Foreskin keratinocyte (primary cell): ENCODE measurements at places on chromosomes 1 and 21. TPM values are rescaled to one million over a fixed set of nuclear protein-coding genes. Genes with fewer than 3 reads are reported as not detected.

DNA sequence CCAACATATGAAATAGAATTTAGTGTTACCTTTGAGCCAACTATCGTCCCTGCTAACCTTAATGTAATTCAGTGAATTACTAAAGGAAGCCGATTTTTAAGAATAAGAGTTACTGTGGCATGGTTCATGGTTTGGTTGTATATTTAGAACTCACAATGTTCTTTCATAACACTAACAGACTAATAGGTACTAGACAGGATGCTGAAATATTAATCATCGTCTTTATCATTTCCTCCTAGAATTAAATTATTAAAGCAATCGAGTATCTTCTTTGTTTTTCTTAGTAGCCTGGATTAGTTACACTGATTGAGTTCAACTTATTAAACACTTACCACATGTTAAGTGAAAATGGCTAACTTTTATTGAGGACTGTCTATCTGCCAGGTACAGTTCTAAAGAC is 47.7 kb downstream of the TARBP1 start:
- DNase-seq, result no peak

Gene CLCA4
- total RNA-seq, result 0.07 TPM in 1 of 2 replicates, not detected in the other

GRCh38 chr1:209397371-209397770 is 186.1 kb upstream of the CAMK1G start:
- peak; percentile 37 for DNase-seq

Gene RIIAD1
- total RNA-seq, result not detected in 2 replicates

DNA sequence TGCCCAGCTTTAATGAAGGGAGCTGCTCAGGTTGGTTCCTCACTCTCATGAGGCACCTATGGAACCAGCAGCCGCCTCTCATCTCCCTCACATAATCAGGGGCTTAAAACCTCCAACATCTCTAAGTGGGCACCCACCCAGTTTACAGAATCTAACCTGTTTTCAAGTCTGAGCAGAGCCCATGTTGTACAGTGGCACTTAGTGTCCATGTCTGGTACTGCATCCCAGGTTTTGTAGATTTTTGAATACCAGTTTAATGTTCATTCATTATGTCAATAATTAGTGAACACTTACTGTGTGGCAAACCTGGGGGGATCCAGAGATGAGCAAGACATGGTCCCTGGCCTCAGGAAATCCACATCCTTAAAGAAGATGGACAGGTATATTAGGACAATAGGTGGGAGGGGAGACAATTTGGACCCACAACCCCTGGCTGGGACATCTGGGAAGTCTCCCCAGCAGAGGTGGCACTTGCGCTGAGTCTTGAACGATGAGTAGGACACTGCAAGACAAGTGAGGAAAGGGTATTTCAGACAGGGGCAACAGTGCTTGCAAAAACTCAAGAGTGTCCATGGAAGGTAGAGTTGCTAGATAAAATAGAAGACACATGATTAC is 83.3 kb downstream of the LACTBL1 start:
- no peak for DNase-seq

Gene AMY2A
- not detected in 2 replicates for total RNA-seq

GRCh38 chr1:233960386-233960785 is 55.9 kb downstream of the SLC35F3 start:
- DNase-seq, result no peak

- DNase-seq, result no peak
Observed at GRCh38 chr1:67785847-67786753, 47.2 kb downstream of the GNG12 start.

Gene NMNAT2
- 0.11 and 0.24 TPM in 2 replicates for total RNA-seq

Gene MTMR11
- total RNA-seq, result 10.9 and 12.5 TPM in 2 replicates

DNA sequence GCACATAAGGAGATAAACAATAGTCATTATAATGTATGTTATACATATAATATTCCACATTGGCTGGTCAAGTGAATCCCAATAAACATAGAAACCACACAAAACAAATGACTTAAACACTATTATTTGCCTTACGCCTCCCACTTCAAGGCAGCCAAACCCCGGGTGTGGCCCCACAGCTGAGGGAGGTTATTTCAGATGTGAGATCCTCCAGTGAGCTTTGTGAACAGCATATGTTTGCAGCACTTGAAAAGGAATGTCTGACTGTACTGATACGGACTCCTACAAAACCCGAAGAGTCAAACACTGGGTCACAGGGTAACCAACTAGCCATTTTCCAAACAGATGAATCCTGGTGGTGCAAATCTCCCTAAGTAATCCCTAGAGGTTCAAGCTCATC is 27.1 kb upstream of the DISP1 start:
- DNase-seq, result no peak

DNA sequence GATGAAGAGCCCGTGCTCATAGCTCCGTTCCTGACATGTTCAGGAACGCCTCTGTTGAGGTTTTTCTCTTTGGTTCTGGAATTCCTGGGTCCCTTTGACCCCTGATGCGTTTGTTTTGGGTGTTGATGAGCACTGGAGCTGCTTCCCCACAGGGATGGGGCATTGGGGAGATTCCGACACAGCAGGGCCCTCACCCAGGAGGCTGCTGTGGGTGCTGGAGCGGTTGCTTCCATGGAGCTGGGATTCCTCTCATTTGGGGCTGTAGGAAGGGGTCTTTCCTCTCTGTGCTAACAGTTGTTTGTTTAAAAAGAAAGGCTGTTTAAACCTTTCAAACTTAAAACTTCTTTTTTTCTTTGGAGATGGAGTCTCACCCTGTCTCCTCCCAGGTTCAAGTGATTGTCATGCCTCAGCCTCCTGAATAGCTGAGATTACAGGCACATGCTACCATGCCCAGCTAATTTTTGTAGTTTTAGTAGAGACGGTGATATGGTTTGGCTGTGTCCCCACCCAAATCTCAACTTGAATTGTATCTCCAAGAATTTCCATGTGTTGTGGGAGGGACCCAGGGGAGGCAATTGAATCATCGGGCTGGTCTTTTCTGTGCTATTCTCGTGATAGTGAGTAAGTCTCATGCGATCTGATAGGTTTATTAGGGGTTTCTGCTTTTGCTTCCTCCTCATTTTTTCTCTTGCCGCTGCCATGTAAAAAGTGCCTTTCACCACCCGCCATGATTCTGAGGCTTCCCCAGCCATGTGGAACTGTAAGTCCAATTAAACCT is 48.9 kb downstream of the SKI start:
- DNase-seq, result peak; percentile 13

Gene TNFRSF18
- total RNA-seq, result 0.65 and 0.85 TPM in 2 replicates

- DNase-seq, result no peak
Observed at GRCh38 chr1:248775441-248775840, 19.9 kb upstream of the LYPD8 start.

DNA sequence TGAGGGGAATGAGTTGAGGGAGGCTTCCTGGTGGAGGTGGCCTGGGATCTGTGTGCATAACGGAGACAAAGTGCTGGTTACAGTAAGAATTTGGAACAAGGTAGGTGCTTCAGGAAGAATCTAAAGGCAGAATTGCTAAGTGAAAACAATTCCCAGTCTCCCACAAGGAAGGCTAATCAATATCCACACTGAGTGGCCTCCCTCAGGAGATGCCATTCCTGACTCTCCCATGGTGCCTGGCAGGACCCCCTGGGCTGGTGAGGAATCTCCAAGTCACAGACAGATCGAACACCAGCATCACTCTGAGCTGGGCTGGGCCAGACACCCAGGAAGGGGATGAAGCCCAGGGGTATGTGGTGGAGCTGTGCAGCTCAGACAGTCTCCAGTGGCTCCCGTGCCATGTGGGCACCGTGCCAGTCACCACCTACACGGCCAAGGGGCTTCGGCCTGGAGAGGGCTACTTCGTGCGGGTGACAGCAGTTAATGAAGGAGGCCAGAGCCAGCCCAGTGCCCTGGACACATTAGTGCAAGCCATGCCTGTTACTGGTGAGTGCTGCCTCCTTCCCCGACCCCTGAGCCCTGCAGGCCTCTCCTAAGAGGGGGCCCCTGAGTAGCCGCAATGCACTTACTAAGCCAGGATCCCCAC is 30.7 kb downstream of the IGFN1 start:
- DNase-seq, result no peak

DNA sequence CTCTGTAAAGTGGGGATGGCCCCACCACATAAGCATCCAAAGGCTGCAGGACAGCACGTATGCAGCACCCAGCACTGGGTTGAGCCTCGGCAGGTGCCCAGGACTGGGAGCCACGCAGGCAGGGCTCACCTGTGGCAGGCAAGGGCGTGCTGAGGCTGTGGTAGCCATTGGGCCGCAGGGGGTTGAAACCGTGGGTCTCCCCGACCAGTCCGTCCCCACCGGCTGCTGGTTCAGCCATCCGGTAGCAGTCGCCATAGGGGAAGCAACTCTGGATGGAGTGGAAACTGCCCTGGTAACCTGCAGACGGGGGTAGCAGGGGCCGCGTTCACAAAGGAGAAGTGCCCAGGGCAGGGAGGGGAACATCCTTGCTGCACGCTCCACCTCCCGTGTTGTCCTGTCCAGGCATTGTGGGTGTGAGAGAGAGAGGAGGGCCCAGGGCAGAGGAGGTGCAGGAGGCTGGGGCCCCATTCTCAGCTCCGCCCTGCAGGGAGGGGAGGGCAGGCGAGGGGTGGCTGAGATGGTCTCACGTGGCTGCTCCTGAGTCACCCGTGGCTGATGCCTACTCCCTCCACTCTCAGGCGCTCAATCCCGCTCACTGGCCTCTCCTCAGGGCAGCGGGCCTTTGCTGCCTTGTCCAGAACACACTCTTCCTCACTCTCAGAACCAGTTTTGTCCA is 49.9 kb downstream of the DMRTB1 start:
- peak; percentile 23 for DNase-seq

GRCh38 chr1:181090641-181091126 is 2.2 kb downstream of the IER5 start:
- DNase-seq, result no peak

Gene SPOCD1
- total RNA-seq, result 3.2 and 4.8 TPM in 2 replicates

DNA sequence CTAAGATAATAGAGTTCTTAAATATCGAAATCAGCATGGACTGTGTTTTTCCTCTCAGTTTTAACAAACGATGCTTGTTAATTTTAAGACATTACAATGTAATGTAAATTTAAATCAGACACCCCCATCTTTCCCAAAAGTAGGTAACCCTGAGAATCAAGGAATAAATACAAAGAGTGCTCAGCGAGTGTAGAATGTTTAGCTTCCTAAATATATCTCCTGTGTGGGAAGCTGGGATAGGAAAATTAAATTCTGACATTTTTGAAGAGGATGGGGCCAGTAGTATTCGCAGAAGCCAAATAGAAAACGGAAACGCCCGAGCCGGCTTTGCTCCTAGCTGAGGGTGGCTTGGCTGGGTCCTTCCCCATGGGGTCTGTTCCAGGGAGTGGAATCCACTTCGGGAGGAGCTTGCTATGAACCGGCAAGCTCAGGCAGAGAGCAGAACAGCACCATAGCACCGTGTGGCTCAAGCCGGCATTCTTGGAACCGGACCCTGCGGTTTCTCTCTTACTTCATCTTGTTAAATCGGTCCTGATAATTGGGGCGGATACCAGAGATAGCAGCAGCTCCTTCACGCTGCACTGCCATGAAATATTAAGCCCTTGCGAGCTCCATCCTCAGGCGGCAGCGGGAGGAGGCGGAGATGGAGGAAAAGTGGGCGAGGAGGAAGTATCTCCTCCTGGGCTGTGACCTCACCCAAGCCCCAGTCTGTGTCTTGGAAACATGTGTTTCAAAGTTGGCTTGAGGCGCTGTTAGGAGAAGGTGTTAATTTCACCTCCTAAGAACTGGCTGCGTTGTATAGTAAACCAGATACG is 24.9 kb downstream of the MAP3K7CL start:
- DNase-seq, result peak; percentile 59

Gene TRIM46
- total RNA-seq, result 2.7 and 4.4 TPM in 2 replicates

Gene KCNE2
- total RNA-seq, result not detected in 2 replicates

Gene TMEM269
- not detected in 2 replicates for total RNA-seq

GRCh38 chr1:248860007-248860406 is 1.1 kb upstream of the ZNF692 start:
- no peak for DNase-seq

DNA sequence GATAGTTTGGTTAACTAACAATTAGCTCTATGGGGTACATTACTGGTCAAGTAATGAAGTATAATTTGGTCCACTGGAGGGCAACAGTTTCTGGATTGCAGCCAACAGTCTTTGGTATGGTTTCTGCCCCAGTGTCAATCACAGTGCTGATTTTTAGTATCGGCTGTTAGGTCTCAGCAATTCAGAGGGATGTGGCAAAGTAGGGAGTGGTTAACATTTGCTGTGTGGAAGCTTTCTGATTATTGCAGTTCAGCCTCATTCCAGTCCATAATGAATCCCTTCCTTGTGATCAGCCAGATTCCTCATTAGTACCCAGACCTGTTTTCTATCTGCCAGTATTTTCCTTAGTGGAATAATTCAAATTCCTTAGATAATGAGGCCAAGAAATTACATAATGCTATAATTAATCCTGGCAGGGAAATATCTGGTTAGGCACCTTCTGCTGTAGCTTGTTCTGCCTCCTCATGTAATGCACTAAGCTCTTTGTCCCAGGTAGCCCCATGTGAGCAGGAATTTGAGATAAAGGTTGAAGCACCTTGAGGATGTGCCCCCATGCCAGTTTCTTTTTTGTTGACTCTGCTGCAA is 14.0 kb downstream of the F3 start:
- DNase-seq, result peak; percentile 94

- DNase-seq, result no peak
Observed at GRCh38 chr1:197814306-197814705, 39.0 kb upstream of the DENND1B start.

DNA sequence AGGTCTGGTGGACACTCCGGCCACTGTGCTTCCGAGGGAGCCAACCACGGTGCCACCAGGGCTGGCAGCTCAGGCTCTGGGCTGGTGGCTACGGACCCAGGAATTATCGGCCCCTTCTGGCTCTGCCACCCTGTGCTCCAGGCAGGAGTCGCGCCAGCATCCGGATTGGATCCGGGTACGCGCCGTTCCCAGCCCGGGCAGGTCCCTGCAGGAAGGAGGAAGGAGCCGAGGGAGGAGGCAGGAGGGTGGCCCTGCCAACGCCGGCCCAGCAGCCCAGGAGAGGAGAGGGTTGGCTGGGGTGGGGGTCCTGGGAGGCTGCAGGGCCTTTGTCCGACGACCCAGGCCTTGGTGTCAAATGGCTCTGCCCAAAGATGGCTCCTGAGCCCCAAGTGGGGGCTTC is 160.5 kb downstream of the CASZ1 start:
- DNase-seq, result peak; percentile 75

DNA sequence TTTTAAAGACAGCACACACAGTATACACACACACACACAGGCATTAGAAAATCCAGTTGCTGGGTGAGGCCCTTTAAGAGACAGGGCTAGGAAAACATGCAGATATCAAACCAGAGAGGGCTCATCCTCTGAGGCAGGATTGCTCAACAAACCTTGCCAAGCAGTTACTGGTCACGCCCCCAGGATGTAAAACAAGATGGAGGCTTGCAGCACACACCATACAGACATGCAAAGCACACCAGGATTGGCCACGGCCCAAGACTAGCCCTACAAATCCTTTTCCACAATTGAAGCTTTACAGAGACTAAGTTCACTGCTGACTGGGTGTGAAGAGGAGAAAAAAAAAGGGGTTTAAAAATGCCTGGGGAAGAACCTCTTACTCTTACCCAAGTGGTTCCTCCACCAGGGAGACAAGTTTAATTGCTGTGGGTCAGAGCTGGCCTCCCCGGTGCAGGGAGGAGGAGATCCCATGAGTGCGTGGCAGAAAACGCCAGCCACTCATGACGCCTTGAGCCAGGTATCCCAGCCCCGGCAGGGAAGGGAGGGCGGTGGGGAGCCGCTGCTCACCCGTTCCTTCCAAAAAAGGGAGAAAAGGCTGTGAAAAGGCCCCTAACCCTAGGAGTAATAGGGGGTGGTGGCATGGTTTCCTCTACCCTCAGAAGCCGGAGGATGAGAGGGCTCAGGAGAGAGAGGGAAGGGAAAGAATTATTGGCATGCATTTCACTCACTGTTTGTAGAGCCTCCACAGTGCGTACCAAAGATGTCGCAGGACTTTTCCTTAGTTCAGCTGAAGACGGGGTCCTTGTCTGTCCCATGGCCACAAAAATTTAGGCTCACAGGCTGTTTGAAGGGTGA is 594.6 kb upstream of the ZP4 start:
- DNase-seq, result peak; percentile 15
